Stimulated activated CD4-positive, alpha-beta T cell treated with anti-CD3 and anti-CD28 coated beads, TNF-alpha, amount 100 ng/mL, for 4 hours (primary cell): ENCODE measurements at places on chromosomes 1 and 21.

DNA sequence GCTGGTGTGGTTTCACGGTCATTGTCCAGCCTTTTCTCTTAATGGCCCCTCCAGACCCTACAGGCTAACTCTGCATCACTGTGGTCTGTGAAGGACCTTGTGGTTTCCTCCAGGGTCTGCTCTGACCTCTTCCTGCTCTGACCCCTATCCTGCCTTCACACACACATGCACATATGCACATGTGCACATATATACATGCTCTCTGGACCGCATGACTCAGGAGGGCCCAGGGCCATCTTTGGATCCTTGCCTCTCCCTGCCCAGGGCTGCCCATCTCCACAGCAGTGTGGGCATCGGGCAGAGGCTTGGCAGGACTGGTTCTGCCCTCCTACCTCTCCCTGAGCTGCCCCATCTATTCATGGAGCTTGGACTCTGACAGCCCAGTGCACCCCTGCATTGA lies 510.9 kb downstream of the PTPRU start:
- no peak for DNase-seq

GRCh38 chr1:108149796-108150467 lies 50.2 kb downstream of the SLC25A24 start:
- DNase-seq: no peak

GRCh38 chr1:214101246-214101645 lies 113.5 kb downstream of the PROX1 start:
- no peak for DNase-seq

DNA sequence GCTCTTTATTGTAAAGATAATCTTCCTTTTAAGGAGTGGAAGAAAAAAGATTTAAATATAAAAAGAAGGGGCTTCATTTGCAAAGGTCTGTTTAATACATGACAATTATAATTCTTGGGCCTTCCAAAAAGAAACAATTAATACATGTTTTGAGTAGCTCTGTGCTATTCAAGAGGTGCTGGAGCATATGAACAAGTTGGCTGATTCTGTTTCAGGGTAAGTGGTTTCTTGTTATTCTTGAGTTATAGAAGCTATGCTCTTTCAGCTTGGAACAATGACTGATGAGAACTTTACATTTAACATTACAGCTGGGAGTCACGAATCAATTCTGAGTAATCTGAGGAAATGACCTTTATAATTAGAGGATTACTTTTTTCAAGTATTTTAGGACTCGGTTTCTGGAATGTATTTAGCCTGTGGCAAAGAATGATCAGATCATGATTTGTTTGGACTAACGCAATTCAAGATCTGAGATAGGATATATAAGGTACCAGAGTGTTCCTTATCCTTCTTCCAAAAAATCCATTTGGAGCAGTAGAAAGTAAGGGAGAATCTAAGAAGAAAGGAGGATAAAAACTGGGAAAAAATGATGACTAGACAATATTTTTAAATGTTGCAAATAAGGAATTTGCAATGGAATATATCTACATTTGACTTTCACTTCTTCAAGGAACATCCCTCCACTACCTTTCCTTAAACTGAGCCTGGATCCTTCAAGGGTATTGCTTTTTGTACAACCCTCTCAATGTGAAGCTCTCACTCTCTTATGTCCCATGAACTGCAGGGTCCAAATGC lies 77.1 kb upstream of the KCTD3 start:
- no peak for DNase-seq

GRCh38 chr1:218350801-218351266 lies 5.7 kb downstream of the TGFB2 start:
- no peak for DNase-seq

DNA sequence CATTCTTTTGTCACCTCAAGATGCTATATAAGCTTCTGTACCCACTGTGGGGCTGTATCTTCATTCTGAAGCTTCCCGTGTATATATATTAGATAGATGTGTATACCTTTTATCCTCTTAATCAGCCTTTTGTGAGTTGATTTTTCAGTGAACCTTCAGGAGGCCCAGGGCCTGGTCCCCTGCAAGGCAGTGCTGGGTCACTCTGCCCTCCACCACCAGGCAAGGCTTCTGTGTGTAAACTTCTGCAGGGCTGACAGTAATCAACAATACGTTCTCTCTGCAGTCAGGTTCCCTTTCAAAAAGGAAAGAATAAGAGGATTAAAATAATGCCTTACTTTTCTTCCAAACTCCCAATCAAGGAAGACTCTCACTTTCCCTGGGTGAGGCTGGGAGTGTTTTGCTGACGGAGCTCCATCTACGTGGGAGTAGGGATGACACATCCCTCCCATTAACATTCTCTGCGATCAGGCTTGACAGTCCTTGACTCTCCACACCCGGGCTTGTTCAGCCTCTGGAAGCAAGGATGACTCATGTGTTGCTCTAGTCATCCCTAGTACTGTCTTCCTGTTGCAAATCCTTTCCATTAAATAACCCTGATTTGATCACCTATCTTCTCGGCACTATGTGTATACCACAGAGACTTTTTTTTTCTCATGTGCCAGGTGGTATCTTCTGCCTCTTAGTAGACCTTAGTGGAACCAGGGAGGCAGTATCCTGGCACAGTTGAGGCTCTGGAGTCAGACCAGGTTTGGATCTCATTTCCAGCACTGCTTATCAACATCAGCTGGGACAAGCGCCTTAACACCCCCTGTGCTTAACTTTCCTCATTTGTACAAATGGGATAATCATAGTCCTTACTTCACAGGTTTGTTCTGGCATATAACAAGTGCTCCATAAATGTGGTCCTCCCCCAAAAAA lies 70.3 kb upstream of the KCNK1 start:
- DNase-seq: no peak

DNA sequence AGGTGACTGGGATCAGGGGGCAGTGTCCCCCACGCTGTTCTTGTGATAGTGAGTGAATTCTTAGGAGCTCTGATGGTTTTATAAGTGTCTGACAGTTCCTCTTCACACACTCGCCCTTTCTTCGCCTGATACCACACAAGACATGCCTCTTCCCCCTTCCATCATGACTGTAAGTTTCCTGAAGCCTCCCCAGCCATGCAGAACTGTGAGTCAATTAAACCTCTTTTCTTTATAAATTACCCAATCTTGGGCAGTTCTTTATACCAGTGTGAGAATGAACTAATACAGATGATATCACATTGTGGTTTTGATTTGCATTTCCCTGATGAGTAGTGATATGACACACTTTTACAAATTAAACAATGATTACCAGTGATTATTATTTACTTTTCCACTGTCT lies 229.9 kb downstream of the AKT3 start:
- DNase-seq: no peak

GRCh38 chr1:29120947-29121485 lies 2.7 kb downstream of the TMEM200B start:
- DNase-seq: peak; percentile 41

GRCh38 chr1:162003830-162004215 lies 19.8 kb downstream of the OLFML2B start:
- DNase-seq: no peak

GRCh38 chr1:177464686-177465085 lies 293.9 kb downstream of the BRINP2 start:
- no peak for DNase-seq

- DNase-seq: no peak
Measured at GRCh38 chr21:38909929-38910328, 104.2 kb downstream of the ETS2 start.

DNA sequence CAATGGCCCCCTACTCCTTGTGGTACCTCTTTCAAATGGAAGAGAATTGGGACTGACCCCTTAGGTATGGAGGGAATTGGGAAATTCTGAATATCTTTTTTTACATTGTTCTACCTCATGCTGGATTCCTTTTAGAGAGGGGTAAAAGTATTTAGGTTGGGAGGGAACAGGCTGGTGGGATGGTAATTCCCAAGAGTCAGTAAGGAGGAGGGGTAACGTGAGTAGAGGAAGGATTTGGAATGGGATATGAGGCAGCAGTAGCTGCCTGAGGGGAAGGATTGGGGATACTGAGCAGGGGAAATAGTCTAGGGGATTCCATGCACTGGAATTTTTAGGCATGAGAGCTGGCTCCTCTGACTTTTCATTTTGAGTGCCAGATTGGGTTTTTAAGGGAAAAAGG lies 3.8 kb upstream of the AADACL3 start:
- no peak for DNase-seq

GRCh38 chr1:31763671-31764311 lies 349 bp downstream of the ADGRB2 start:
- DNase-seq: no peak

DNA sequence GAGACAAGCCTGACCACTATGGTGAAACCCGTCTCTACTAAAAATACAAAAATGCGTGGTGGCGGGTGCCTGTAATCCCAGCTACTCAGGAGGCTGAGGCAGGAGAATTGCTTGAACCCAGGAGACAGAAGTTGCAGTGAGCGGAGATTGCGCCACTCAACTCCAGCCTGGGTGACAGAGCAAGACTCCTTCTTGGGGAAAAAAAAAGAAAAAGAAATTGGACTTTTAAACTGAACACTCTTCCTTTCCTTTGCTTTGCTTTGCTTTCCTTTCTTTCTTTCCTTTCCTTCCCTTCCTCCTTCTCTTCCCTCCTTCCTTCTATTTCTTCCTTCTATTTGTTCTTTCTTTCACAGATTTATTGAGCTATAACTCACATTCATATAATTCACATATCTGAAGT lies 43.3 kb upstream of the PUM1 start:
- DNase-seq: no peak

DNA sequence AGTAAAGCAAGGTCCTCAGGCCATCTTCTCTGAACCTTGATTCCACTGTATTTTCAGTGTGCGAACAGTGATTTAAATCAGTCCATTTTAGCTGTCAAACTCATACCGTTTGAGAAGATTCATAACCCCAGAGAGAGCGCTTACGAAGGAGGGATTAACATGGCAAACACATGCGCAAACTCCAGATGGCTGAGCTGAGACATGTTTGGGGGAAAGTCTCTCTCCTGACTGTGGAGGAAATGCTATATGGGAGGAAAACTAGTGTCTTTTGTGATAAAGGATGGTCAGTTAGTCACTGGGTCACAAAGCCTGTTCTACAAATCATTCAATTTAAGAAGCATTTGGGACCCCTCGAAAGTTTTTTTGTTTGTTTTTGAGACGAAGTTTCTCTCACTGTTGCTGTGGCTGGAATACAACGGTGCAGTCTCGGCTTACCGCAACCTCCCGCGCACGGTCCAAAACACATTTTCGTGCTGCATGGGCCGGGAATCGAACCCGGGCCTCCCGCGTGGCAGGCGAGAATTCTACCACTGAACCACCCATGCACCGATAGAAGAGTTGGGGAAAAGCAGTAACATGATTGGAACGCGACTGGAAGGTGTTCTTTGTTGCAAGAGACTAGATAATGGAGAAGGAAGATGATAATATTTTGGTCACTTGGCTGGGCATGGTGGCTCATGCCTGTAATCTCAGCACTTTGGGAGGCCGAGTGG lies 58.4 kb upstream of the CXADR start:
- peak; percentile 0 for DNase-seq

DNA sequence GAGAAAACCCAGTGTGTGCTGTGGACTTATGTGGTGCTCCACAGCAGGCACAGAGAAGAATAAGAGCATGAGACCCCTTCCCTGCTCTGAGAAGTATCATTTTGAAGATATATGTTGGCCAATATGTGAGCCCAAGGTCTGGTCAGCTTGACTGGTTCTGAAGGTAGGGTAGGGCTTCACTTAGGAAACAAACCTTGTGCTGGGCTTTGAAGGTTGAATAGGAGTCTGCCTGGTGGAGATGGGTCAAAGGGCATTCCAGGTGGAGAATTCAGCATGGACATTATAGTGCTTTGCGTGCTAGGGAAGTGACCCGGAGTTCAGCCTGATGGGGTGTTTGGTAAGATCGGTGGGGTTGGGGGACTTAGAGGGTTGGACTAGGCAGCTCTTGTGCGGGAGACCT lies 99.1 kb downstream of the EPHB2 start:
- DNase-seq: no peak

DNA sequence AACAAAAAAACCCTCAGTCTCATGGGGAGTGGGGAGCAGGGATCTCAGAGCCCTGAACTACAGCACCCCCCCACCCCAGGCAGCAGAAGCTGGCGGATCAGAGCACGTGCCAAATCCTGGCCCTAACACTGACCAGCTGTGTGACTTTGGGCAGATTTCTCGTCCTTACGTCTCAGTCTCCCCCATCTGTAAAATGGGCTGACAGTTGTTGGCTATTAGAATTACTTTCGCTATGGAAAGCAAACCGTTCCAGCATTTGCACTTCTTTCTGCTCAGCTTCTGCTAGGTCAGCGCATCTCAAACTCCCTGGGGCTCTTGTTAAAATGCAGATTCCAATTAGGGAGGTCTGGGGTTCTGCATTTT lies 15.5 kb downstream of the TNFRSF8 start:
- DNase-seq: no peak

- DNase-seq: no peak
Measured at GRCh38 chr1:212158912-212159796, 123.6 kb downstream of the DTL start.

- DNase-seq: no peak
Measured at GRCh38 chr21:25997788-25998611, 172.6 kb downstream of the APP start.

- no peak for DNase-seq
Measured at GRCh38 chr1:219917281-219917680, 11.1 kb downstream of the SLC30A10 start.

DNA sequence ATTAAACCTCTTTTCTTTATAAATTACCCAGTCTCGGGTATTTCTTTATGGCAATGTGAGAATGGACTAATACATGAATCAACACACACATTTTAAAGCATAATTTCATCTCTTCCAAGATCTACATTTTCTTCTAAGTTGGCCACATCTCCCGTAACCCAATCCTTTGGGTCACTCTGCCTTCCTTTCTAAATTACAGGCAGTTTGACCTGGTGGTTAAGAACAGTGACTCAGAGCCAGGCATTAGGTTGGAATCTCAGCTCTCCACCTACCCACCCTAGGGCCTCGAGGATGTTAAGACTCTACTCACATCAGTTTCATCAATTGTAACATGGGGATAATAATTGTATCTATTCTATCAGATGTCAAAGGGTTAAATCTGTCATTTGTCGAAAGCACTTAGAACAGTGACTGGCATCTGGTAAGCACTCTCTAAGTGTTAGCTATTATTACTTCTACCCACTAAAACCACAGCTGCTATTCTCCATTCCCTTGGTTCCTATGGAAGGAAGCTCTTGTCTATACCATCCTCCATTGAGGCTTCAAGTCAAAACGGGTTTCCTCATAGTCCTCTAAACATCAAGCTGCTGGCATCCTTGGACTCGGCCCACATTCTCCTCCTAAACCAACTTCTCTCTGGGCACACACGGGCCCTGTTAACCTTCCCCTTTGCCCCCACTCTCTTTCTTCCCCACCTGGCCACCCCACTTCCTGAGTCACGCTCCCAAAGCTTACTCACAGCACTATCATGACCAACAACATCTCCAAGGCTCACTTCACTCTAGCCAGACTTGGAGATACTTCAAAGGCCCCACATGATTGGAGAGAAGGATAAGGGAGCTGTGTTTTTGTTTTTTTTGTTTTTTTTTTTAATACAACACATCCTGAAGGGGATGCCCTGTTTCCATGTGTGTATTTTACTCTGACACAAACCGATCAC lies 116.9 kb downstream of the TGFBR3 start:
- DNase-seq: no peak
